ENCODE measurements at places on chromosomes 1 and 21. TPM values are rescaled to one million over a fixed set of nuclear protein-coding genes. Genes with fewer than 3 reads are reported as not detected.

The AMY1C gene
- polyA plus RNA-seq: not detected

The LPAR3 gene
- 0.92 TPM for polyA plus RNA-seq

The IFNAR2 gene
- 18.2 TPM for polyA plus RNA-seq

The BARHL2 gene
- not detected for polyA plus RNA-seq

The LCE6A gene
- not detected for polyA plus RNA-seq

The GPR25 gene
- polyA plus RNA-seq: not detected

The MARK1 gene
- 11.2 TPM for polyA plus RNA-seq

The CHRNB2 gene
- polyA plus RNA-seq: 0.36 TPM

The SLAMF1 gene
- polyA plus RNA-seq: 0.09 TPM

The BMP8B gene
- 0.76 TPM for polyA plus RNA-seq

The KMO gene
- 22.9 TPM for polyA plus RNA-seq

The SLAMF8 gene
- polyA plus RNA-seq: 0.70 TPM

The PLCH2 gene
- 0.80 TPM for polyA plus RNA-seq

The FH gene
- polyA plus RNA-seq: 94.3 TPM

GRCh38 chr1:244155661-244156060, 104.6 kb downstream of the ZBTB18 start:
- no peak for DNase-seq

GRCh38 chr1:36321119-36321951, 2.1 kb downstream of the EVA1B start:
- DNase-seq: peak; percentile 81

- DNase-seq: no peak
Measured at GRCh38 chr21:41170859-41171609, 3.1 kb downstream of the BACE2 start.

- no peak for DNase-seq
Measured at GRCh38 chr1:46675549-46676314, 4.1 kb downstream of the TEX38 start.

- DNase-seq: no peak
Measured at GRCh38 chr1:218369688-218370511, 24.8 kb downstream of the TGFB2 start.

- no peak for DNase-seq
Measured at GRCh38 chr1:229509576-229509975, 1.4 kb upstream of the NUP133 start.

DNA sequence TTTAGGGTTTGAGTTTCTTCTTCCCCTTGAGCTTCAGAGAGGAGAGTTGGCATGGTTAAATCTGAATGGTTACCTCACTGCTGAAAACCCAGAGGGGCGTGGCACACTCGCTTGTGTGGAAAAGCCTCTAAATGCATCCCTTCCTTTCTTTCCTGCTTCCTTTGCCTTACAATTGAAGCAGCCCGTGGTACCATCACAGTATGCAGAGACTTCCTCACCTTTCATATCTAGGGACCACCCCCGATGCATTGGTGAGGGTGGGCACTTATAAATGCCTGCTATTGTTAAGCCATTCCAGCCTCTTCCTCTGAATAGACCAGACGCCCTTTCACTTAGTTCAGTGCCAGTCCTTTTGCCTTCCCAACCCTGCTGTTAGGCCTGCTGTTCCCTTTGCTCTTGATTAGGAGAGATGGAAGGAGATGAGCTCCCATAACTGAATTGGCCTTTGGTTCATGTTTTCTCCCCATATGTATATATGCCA, 21.9 kb upstream of the LAX1 start:
- no peak for DNase-seq

GRCh38 chr1:146039844-146040194, 18.3 kb upstream of the HJV start:
- no peak for DNase-seq

GRCh38 chr1:194908643-194909042, 1699.6 kb downstream of the KCNT2 start:
- no peak for DNase-seq

- no peak for DNase-seq
Measured at GRCh38 chr1:212328248-212328647, 43.0 kb downstream of the PPP2R5A start.

DNA sequence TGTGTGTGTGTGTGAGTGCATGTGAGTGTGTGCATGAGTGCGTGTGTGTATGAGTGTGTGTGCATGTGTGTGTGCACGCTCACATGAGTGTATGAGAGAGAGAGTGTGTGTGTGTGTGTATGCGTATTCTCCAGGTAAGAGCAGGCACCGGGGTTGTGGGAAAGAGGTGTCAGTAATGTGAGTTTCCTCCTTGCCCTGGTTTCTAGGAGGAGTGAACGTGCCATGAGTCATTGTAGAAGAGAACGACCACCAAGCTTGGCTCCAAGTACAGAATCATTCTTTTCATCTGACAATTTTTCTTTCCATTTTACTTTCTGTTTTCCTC, 79.1 kb downstream of the POFUT2 start:
- no peak for DNase-seq

GRCh38 chr1:233512538-233512937, 101.4 kb upstream of the KCNK1 start:
- DNase-seq: no peak

GRCh38 chr1:92274939-92275338, 23.8 kb downstream of the GLMN start:
- no peak for DNase-seq

DNA sequence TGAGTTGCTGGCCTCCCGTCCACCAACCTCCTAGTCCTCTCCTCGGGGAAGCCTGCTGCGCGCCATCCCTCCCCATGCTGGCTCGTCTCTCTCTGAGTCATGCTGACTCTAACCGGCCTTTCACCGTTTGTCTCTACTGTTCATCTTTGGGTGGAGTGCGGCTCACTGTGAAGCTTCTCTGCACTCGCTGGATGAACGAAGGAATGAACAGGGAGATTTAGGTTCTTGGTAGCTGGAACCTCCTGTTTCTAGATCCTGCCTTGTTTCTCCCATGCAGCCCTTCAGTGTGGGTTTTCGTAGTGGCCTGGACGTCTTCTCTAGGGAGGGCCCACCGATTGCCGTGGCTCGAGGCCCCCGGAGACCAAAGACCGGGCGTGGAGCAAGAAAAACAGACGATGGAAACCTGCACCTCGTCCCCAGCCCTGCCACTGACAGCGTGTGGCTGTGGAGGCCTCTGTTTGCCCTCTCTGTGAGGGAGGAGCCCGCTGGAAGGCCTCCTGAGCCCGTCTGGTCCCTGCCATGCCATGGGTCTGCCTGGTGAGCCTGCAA, 227.6 kb upstream of the C1orf174 start:
- no peak for DNase-seq

DNA sequence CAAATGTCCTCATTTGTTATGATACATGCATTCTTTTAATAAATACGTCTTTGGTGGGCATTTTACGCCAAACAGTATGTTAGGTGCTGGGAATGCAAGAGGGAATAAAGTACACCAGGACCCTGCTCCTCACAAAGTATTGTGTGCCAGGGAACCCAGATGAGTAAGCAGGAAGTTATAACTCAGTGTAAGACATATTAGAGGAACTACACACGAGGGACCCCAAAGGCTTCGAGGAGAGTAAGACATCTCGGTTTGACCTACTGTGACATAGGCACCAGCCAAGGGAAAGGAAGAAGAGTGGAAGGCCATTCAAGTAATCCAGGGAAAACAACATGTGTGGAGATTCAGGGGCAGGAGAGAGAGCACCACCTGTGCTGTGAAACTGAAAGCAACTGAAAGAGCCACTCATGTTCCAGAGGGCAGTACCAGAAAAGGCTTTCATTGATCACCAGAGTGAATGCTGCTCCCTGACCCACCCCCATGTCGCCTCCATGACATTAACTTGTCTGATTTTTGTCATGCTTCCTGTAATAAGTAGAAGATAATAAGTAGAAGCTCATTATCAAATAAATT, 542.5 kb upstream of the PKN2 start:
- DNase-seq: no peak

DNA sequence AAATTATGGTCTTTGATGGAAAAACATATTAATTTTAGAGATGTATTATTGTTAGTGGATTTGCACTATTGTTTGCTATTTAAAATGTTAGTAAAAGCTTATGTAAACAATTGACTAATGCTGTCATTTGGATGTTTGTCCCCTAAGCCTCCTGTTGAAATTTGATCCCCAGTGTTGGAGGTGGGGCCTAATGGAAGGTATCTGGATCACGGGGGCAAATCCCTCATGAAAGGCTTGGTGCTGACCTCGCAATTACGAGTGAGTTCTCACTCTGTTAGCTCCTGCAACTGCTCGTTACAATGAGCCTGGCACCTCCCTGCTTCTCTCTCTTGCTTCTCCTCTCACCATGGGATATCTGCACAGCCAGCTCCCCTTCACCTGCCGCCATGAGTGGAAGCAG, 14.3 kb downstream of the TMEM35B start:
- DNase-seq: no peak

DNA sequence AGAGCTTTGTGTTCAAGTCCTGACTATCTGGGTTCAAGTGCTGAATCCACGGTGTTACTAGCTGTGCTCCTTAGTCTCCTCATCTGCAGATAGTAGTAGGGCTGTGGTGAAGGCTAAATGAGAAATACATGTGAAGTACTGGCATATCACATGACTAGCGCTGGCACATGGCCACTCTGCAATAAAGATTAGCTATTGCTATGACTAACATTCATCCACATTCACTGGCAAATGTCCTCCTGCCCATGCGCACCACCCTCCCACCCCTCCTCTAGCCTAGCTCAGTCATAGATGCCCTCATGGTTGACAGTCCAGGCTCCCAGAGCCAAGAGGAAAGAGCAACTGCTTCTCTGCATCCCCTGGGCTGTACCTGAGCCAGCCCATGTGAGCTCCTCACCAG, 8.5 kb upstream of the COL8A2 start:
- DNase-seq: no peak

DNA sequence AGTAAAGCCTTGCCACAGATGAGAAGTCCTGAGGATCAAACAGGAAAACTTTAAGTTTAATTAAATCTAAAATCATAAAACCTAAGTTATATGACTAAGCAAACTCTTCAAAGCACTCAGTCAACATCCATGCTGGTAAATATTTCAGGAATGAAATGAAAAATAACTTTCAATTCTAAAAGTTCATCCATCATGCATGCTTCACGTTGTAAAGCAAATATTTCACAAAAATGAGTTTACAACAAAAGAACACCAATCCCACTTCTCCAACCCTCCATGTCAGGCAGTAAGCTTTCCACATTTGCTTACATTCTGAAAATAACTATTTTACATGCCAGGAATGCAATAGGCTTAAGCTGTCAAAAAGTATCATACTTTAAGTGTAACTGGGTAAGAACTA, 16.8 kb downstream of the APP start:
- DNase-seq: no peak

DNA sequence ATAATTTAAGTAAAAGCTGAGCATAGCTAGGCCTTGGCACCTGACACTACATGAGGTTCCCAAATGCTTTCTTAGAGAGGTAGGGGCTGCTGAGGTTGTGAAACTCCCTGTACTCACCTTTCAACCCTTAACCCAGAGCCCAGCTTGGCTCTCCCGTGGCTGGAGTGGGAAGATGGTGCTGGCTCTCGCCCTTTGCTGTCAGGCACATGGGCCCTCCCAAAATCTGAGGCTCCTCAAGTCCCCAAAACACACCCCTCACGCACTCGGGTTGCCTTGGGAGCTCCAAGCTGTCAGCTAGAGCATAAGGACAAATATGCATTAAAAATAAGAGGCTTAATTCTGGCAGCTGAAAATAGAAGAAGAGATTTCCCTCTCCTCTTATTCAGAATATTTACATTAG, 46.7 kb upstream of the PLPPR4 start:
- no peak for DNase-seq

- no peak for DNase-seq
Measured at GRCh38 chr1:111062624-111063023, 77.3 kb downstream of the DRAM2 start.

GRCh38 chr1:210344706-210345105, 16.0 kb downstream of the HHAT start:
- DNase-seq: no peak

DNA sequence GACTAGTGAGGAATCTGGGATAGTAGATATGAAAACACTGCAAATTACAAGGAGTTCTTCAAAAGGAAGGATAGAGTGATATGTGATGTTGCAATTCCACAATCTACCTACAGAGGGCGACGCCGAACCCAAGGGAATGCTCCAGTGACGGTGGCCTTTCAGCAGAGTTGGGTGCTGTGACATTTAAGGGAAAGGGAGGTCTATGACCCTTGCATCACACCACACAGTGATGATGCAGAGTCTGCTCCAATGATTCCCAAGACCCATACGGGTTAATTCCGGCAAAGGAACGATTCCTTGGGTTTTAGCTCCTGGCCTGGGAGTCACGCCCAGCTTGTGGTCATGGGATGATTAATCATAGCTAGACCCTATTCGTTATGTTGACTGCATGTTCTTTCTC, 123.0 kb upstream of the IGSF21 start:
- no peak for DNase-seq

DNA sequence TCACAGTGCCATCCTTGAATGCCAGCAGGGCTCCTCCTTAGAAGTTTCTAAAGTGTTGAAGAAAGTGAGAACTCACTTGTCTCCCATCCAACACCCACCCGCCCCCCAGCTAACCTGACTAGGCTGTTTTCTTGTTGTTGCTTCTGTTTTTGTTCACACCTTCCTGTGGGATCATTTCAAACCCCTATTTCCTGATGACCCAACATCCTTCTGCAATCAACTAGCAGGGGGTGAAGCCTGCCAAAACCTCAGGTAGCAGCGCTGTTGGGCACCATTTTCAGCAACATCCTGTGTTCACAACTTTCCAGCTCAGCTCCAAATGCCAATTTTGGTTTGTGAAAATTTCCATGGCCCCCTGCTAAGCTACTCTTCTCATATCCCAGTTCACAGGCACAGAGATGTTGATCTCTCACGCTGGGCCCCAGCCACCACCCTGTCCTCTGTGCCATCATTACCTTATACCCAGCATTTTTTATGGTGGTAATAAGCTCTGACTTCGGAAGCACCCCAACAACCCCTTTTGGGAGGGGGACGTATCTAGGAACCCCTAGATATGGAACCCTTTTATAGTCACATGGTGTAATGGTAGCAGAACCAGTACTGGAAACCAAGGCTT, 41.4 kb downstream of the CDC7 start:
- no peak for DNase-seq

- no peak for DNase-seq
Measured at GRCh38 chr1:246582301-246583055, 16.2 kb downstream of the CNST start.

GRCh38 chr1:57520743-57521515, 97.1 kb upstream of the DAB1 start:
- DNase-seq: no peak

DNA sequence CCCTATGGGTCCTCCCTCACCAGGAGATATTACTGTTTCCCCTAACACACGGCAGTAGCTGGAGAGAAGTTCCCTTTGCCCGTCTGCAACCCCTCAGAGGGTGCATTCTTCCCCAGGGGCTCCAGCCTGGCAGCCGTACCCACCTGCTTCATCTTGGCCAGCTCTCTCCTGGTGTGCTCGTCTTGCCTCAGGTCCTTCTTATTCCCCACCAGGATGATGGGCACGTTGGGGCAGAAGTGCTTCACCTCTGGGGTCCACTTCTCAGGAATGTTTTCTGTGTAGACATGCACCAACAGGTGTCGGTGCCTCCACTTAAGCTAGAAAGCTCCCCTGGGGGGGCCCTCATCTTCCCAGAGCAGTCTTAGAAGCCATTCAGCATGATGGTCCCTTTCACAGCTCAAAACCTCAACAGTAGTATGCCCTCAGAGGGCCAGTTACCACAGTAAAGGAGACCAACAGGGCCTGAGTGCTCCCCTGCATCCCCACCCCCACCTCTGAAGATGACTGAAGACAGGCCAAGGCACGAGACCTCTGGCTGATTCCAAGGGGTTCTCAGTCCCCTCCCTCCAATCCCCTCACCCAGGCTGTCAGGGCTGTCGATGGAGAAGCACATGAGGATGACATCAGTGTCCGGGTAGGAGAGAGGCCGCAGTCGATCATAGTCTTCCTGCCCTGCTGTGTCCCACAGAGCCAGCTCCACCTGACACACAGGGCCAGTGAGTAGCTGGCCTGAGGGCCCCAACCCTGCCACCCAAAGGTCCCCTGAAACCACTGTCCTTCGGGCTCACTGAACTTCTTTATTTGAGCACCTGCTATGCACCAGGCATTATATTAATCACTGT, 4.3 kb downstream of the RHOC start:
- DNase-seq: no peak

All from left renal pelvis (tissue), 4 donors.